ENCODE measurements at places on chromosomes 16 and 17. TPM values are rescaled to one million over a fixed set of nuclear protein-coding genes. Genes with fewer than 3 reads are reported as not detected.

CPNE7 gene
- 73.4 TPM for total RNA-seq

TEX14 gene
- total RNA-seq: 0.09 TPM

CDH16 gene
- not detected for total RNA-seq

PTX4 gene
- total RNA-seq: 0.38 TPM

TEKT1 gene
- total RNA-seq: not detected

ENPP7 gene
- not detected for total RNA-seq

MYH2 gene
- not detected for total RNA-seq

ALOXE3 gene
- not detected for total RNA-seq

PIGS gene
- 109 TPM for total RNA-seq

ZC3H7A gene
- 37.1 TPM for total RNA-seq

TBC1D3I gene
- 0.22 TPM for total RNA-seq

BCL7C gene
- 43.1 TPM for total RNA-seq

SLC13A2 gene
- 0.13 TPM for total RNA-seq

KRT36 gene
- not detected for total RNA-seq

KRT28 gene
- not detected for total RNA-seq

GRB7 gene
- 6.0 TPM for total RNA-seq

ZFPM1 gene
- 32.7 TPM for total RNA-seq

PIRT gene
- not detected for total RNA-seq

ST6GALNAC2 gene
- total RNA-seq: not detected

HOXB3 gene
- total RNA-seq: 28.3 TPM

NME2 gene
- total RNA-seq: 1,182 TPM

CMTM1 gene
- total RNA-seq: 2.7 TPM

CCL14 gene
- total RNA-seq: not detected

ZNF423 gene
- not detected for total RNA-seq
